ENCODE measurements at places on chromosomes 1 and 21.

GRCh38 chr1:112247961-112248360 is 148.1 kb upstream of the CTTNBP2NL start:
- no peak for DNase-seq

DNA sequence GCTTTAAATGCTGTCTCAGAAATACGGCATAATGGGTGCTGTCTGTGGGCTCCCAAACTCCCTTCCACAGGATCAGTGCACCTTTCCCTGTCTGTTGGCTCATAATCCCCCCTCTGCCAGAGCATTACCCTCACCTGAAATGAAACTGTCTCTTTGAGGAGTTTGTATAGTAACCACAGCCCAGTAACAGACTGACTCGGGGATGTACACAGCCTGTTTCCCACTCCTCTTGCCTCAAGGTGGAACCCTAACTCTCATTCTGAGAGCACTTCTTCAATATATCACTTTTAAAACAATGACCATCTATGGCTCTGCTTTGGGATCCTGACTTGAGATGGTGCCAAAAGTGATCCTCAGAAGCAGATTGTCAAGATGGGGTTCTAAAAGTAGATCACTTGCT is 332.5 kb downstream of the AMY1C start:
- DNase-seq: no peak

- DNase-seq: peak; percentile 94
Measured at GRCh38 chr1:181134543-181135436, 46.3 kb downstream of the IER5 start.

DNA sequence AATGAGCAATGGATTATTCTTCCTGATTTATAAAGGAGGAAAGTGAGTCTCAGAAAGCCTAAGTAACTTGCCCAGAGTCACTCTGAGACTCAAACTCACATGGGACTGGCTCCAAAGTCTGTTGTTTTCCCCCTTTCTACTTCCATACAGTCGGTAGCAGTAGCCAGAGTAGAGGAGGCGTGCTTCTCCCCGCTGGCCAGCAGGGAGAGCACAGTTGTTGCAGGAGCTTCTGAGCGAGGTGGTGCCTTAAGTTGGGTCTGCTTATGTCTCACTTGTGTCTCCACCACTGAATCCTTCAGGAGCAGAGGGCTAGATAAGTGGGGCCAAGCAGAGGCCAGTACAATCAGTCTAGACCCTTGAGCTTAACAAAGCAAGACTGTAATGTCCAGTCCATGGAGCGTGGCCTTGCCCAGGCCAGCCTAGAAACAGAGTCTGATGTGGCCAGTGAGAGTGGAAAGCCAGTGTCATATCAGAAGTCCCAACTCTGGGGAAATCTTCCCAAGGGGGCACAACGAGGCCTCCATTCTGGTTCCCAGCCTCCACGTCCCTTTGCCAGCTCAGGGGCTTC is 181.9 kb downstream of the ZSCAN20 start:
- no peak for DNase-seq

DNA sequence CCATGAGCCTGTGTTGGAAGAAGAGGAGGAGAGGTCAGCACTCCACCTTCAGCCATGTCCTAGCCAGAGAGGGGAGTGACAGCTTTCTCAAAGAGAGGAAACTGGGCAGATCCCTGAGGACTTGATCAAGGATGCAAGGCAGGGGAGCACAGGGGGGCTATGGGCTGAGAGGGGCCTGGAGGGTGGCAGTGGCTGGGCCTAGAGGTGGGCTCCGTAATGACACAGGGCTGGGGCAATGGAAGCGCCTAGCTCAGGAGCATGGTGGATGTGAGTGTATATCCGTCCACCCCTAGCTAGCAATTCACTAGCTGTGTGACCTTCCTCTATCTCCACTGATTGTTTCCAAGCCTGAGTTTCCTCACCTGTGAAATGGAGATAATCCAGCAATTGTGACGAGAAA is 32.6 kb downstream of the NEK2 start:
- no peak for DNase-seq

DNA sequence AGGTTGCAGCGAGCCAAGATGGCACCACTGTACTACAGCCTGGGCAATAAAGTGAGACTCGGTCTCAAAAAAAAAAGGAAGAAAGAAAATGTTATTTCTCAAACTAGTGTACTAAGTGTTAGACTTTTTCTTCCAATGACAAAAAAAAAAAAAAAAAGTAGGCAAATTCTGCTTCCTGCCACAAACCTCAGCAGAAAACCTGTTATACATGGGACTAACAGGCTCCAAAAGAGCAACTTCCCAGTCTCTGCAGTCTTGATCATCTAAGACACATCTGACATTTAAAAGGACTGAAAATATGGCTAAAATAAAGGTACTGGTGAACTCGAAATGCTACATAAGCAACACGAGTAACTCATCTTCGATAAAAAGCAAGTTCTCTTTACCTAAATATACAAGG is 59.6 kb downstream of the HSF2BP start:
- no peak for DNase-seq

- DNase-seq: no peak
Measured at GRCh38 chr1:33965086-33965485, 101.2 kb downstream of the HMGB4 start.

Measured in inflammatory macrophage (primary cell).